ENCODE measurements at places on chromosomes 11 and 22.

- no peak for DNase-seq
Measured at GRCh38 chr11:8206251-8207079, 37.6 kb upstream of the RIC3 start.

- DNase-seq, result no peak
Measured at GRCh38 chr11:19994672-19995071, 165.6 kb downstream of the DBX1 start.

- no peak for DNase-seq
Measured at GRCh38 chr22:41324821-41325528, 23.6 kb downstream of the ZC3H7B start.

DNA sequence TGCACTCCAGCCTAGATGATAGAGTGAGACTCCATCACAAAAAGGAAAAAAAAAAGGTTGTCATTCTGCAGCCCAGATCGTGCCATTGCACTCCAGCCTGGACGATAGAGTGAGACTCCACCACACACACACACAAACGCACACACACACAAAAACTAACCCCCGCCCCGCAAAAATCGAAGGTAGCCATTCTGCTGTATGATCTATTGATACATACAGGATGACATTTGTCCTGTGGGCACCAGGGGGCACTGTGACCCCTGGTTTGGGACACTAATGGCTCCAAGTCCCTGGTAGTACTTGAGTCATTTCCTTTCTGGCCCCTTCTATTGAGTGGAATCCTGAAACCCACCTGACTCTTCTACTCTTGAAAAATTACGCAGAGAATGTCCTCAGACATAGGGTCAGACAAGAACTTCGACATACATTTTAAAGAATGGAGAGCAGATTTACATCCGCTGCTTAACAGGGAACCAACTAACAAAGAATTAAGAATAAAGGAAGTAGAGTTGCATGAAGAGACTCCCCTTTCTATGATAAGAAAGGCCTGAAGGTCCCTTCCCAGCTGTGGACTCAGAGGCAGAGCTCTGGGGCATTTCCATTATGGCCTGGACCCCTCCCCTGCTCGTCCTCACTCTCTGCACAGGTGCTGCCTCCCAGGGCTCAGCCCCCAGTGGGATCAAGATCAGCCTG, 35.0 kb upstream of the PRAME start:
- peak; percentile 11 for DNase-seq

- no peak for DNase-seq
Measured at GRCh38 chr11:69881467-69882269, 62.5 kb upstream of the FGF3 start.

GRCh38 chr11:129739339-129739738, 76.3 kb upstream of the TMEM45B start:
- DNase-seq, result no peak

DNA sequence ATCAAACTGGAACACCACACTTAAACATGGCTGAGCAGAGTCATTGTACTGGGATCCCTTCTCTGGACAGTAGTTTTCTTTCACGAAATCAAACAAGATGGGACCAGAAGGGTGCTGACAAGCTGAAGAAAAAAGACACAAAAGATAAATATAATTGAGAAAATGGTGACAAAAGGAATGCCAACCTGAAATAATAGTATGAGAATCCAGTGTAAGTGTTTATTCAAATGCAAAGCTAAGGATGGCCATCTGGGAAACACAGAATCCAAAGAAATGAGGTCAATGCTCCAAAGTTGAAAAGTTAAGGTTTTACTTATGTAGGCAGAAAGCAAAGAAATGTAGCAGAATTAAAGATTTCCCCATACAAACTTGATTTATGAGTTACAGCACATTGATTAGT, 5.3 kb upstream of the OR52E5 start:
- no peak for DNase-seq

DNA sequence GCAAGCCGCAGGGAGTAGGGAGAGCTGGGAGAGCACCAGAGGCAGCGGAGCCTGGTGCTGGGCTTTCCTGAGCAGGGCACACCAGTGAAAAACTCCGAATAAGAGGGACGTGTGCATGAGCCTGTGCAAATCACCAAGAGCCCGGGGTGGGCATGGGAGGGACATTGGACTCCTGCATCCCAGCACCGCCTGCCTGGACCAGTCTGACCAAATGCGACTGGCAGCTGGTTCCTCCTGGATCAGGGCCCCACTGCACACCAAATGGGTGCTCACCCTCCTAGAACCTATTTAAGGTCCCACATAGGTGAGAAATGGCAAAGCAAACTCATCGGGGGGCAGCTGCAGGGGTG, 3.1 kb downstream of the PPM1F start:
- DNase-seq, result no peak

DNA sequence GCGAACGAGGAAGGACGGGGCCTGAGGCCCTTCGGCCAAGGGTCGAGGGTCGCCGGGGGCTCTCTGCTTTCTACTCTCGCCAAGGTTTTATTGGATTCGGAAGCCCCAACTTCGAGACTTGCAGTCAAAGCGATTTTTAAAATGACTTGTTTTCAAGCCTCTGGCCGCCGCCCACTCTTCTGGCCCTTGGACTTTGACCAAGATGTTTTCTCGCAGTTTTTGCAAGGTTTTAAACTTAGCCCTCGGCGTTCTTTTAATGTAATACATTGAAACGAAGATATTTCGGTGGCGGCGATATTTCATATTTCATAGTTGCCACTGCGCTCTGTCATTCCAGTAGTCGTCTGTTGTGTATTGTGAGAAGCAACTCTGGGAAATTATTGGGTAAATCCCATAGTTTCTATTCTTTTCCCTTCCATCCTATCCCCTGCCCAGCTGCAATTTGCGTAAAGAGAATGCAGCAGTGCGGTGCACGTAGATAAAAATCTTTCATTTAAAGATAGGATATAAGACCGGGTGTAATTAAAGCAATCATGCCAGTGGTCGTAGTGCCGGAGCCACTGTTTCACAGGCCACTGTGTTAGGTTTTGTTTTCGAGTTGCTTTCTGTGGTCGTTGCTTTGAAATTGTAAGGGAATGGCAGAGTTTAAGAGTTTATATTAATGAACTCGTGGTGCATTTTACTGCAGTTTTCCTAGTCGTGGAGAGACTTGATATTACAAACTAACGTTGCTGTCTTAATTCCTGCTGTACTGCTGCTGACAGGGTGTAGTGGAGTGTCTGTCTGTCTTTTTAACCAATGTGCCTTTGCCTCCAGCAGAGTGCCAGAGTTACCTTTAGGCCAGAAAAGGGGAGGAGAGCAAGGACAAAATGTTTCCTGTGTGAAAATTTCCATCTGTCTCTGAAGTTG, 702 bp downstream of the BIRC2 start:
- no peak for DNase-seq

DNA sequence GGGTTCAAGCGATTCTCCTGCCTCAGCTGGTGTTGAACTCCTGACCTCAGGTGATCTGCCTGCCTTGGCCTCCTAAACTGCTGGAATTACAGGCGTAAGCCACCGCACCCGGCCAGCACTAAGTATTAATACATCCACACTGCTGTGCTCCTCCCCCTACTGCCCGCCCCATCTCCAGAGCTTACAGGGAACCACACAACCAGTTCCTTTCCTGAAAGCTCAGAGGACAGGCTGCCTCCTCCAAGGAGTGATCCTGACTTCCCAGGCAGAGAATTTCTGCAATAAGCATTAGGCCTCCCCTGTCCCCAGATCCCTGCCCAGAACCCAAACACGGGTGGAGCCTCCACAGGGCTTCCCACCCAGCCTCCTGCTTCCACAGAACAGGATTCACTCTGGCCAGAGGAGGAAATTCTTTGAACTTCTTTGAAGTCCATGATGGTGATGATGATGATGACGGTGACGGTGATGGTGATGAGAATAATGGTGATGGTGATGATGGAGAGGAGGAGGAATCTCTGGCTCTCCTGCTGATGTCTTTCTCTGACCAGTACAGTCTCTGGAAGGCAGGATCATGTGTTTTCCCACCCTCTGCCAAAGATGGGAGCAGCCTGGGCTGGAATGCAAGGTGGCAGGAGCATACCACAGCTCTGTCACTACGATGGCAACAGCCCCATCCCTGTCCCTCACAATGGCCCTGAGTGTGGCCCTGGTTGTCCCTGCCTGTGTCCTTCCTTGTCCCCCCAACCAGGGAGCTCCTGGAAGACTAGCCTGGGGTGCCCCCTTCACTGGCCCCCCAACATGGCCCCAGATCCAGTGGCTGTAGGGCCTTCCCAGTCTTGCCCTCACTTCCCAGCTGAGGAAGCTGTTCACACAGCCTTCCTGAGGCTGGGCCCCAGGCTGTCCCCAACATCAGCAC, 33.5 kb upstream of the CSNK1E start:
- DNase-seq, result no peak

DNA sequence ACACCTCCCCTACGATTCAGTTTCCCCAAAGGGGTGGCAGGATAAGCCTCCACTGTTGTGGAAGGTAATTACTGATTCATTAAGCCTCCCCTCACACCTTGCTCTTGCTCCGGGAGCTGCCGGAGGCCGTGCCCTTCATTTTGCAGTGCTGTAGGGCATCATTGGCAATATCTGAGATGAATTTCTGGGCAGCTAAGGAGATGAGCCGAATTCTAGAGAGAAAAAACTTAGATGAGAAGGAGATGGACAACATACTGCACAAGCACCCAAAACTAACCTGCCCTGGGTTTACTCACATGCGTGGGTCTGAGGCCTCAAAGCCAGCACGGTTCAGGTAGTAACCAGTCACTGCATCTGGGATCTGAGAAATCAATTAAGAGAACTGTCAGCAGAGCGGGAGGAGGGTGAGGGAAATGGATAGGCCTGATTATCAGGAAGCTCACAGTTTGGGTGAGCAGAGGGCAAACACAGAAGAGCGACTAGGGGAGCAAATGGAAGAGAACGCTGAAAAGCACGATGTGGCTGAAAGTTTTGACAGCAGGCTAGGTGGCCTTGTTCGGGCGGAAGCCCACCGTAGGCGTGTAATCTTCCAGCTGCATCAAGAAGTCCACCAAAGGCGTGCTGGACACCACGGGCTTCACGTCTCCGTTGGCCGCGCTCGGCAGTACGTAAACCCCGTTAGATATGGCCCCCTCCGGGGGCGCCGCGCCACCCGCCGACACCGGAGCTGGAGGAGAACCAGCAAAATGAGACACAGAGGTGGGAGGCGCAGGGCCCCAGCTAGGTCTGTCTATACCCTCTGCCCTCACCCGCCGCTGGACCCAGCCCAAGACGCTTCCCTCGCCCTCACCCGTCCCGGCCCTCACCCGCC, 689 bp downstream of the TAF10 start:
- no peak for DNase-seq

DNA sequence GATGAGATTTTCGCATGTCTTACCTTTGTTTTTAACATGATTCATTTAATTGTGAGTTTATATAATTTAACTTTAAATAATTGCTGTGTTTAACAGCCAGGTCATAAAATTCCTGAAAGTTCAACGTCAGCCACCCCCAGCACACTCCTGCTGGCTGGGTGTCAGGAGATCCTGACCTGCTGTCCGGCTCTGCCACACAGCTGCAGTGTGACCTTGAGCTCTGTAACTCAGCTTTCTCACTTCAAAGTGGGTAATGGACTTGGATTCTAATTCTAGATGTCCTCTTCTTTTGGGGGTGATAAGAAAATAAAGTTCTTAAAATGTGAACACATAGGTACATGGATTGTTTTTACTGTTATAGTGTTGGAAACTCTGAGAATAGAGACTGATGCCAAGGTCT, 10.9 kb downstream of the VPS26B start:
- DNase-seq, result no peak

- no peak for DNase-seq
Measured at GRCh38 chr11:69950120-69950519, 128.0 kb upstream of the ANO1 start.

DNA sequence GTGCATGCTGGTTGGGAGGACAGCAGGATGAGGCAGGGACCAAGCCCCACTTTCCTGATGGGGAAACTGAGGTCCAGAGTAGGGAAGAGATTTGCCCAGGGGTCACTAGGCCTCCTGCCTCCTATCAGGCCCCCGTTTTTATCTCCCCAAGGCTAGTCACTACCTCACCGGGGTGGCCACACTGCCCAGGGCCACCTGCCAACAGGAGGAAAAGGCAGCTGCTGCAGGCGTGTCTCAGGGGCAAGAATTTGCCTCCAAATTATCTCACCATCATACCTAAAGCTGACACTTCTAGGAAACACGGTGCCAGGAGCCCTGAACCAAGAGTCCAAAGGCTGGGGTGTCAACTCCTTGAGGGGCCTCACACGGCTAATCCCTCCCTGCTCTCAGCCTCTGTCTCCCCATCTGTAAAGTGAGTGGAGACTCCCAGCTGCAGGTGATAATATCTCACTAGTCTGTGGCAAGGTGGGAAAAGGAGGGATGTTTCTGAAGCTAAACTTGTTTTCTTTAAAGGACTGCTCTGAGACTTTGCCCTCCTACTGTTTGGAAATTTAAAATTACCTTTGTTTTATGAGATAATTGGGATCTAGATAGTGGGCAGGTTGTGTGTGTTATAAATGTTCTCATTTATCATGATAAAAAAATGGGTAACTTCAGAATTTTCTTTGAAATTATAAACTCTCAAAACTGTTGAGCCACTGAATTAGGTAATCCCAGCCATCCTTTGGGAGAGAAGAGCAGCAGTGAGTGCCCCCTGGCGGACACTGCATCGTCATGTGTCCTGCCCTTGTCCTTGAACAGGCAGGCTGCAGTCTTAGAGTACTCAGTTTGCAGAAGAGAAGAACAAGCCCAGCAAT, 60.0 kb downstream of the MYO7A start:
- DNase-seq, result peak; percentile 53

DNA sequence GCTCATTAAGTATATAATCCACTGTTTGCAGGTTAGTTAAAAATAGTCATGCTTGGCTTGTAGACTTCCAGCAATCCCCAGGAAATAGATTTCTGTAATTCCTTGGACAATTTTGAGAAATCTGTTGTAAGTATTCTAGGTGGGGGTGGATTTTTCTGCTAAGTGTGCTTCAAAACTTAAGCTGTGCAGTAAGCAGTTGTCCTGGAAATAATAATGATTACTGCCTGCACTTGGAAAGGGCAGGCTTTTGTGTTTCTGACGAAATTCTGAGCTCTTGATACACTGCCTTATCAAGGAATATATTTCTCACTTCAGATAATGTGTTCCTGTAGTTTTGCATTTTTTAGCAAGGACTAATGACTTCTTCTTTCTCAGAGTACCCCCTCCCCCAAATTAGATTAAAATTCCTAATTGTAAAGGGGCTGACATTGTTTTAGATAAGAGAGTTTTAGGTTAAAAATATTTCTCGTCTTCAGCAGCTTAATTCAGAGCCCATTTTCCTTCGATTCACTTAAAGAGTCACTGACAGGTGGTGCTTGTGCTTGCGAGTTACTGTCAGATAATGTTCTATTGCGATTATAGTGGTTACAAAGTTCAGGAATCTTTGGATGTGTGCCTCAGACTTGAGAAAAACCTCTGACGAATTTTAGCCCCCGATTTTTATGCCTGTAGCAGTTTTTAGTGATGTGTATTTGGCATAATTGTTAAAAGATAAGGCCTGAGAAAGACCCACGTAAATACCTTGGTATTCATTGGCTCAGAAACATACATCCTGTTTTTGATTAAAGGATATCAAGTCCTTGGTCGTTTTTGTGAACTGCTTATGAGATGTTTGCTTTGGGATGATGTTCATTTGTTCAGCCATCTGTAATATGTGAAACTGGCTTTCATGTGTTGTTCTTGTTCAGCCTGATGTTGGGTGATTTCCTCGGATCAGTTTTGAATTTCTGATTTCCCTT, 120.5 kb downstream of the HIPK3 start:
- no peak for DNase-seq

Measured in AG04450 (cell line).